Caco-2 (cell line): ENCODE measurements at places on chromosomes 13 and 19.

GRCh38 chr13:42355491-42356183, 83.7 kb downstream of the AKAP11 start:
- H3K36me3 ChIP-seq, result no peaks in the 10 kb centered on the region
- H3K27me3 ChIP-seq, result no peaks in the 10 kb centered on the region
- H3K27ac ChIP-seq, result no peak overlapping the region
- DNase-seq, result no peak

DNA sequence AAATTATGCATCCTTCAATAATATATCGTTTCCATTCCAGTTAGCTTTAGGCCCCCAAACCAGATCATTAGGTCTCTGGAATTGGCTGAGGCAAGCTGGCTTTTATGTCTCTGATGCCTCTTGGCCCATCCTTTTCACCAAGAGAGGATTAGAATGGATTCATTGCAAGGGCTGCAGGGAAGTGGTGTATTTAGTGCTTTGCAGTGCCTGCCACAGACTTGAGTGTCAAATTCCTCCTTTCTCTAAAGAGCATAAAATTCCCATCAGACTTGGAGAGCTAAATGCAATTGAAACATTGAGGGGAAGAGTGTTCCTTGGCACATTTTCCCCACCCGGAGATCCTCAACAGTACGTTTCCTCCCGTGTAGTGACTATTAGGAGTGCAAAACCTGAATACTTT, 302.6 kb downstream of the ATP8A2 start:
- no peaks in the 10 kb centered on the region; the same call in 1 of the 2 replicates for H3K27me3 ChIP-seq
- no peaks in the 10 kb centered on the region for H3K36me3 ChIP-seq
- H3K27ac ChIP-seq, result no peak overlapping the region
- H3K4me3 ChIP-seq, result no peak overlapping the region

- no peak overlapping the region for H3K4me3 ChIP-seq
- no peak overlapping the region for H3K27ac ChIP-seq
- H3K4me1 ChIP-seq, result no peaks in the 10 kb centered on the region
- no peak for DNase-seq
- no peaks in the 10 kb centered on the region for H3K36me3 ChIP-seq
Measured at GRCh38 chr19:3778899-3779723, 7.1 kb downstream of the MATK start.

GRCh38 chr13:57946361-57946760, 314.8 kb downstream of the PCDH17 start:
- no peaks in the 10 kb centered on the region for H3K27me3 ChIP-seq
- peaks cover 3% of the 10 kb centered on the region; the same call in 1 of the 2 replicates for H3K4me1 ChIP-seq

DNA sequence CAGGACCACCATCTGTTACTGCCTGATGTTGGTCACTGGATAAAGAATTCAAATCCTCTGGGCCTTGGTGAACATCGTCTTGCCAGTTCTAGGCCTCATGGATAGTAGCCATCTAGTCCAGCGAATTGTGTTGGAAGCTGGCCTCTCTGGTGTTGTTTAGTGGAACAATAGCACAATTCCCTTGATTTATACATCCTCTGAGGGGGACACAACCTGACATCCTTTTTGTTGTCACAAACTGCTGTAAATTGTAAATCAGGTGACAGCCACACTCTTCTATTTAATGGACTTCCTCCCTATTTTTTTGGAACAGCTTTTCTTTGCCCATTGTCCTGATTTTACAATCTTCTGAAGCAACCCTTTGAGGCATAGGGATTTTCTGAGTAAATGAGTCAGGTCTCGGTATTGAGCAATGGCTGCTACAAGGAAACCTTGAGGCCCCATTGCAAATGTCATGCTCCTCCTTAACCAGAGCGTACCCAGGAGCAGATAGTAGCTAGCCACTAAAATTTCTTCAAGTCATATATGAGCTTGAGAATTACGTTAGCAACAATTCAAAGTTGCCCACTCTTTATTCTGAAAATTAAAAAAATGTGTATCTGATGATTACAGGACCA, 263.3 kb downstream of the COG6 start:
- H3K27me3 ChIP-seq, result no peaks in the 10 kb centered on the region
- H3K36me3 ChIP-seq, result no peaks in the 10 kb centered on the region
- H3K27ac ChIP-seq, result no peak overlapping the region
- no peak for DNase-seq
- no peaks in the 10 kb centered on the region for H3K4me1 ChIP-seq
- H3K4me3 ChIP-seq, result no peak overlapping the region

- no peak overlapping the region for H3K4me3 ChIP-seq
- H3K36me3 ChIP-seq, result no peaks in the 10 kb centered on the region
- no peaks in the 10 kb centered on the region for H3K27me3 ChIP-seq
- H3K4me1 ChIP-seq, result no peaks in the 10 kb centered on the region
Measured at GRCh38 chr19:18021121-18021755, 13.3 kb downstream of the ARRDC2 start.

DNA sequence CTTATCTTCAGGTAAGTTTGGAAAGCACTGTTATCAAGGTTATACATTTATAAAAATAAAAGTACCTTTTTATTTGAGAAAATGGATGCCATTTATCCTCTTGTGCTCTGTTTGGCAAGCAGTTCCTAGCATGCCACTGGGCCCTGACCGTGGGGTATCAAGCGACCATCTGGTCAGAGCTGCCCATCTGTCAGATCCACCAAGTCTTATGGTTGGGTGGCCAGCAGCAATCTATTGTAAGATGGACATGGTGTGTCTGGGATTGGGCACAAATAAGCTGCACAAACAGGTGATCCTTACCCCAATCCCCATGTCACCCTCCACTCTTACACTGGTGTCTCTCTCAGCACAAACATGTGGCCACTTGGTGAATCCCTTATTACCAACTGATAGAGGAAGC, 178.5 kb downstream of the DLEU7 start:
- H3K4me1 ChIP-seq, result no peaks in the 10 kb centered on the region
- H3K27me3 ChIP-seq, result no peaks in the 10 kb centered on the region
- no peak overlapping the region for H3K27ac ChIP-seq
- 0 out of 2 replicates have a peak, but pooled peaks cover 1% of the 10 kb centered on the region for H3K36me3 ChIP-seq
- DNase-seq, result no peak
- no peak overlapping the region for H3K4me3 ChIP-seq

DNA sequence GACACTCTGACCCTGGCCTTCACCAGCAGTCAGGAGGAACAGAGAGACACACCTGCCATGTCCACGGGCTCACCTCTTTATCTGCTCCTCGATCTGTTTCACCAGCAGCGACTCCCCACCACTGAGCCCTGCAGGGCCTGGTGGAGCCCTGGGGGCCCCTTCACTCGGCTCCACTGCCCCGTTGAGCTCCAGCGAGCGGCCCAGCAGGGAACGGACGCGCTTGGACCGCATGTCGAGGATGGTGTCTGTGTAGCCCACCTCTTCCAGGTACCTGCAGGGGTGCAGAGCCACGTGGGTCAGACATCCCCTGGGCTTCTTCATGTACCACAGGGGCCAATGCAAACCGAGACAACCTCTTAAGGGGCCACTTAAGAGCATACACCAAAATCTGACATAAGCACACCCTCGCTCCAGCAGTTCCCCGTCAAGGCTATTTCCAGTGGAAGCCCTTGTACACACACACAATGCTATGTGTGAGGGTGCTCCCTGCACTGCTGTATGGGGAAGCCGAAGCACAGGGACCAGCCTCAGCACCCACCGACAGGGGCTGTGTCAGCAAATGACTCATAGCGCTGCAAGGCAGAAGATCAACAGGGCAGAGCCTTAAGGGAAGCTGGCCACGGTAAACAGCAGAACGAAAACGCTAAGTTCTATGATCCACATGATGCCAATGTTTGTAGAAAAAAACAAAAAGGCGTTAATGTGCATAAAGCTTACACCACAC, 12.7 kb upstream of the FKRP start:
- H3K36me3 ChIP-seq, result peaks cover 9% of the 10 kb centered on the region
- DNase-seq, result no peak
- no peak overlapping the region for H3K4me3 ChIP-seq
- H3K27ac ChIP-seq, result no peak overlapping the region
- H3K27me3 ChIP-seq, result no peaks in the 10 kb centered on the region

- no peak for DNase-seq
- H3K27ac ChIP-seq, result no peak overlapping the region
- no peaks in the 10 kb centered on the region for H3K36me3 ChIP-seq
Measured at GRCh38 chr13:100403675-100404074, 184.9 kb downstream of the GGACT start.

DNA sequence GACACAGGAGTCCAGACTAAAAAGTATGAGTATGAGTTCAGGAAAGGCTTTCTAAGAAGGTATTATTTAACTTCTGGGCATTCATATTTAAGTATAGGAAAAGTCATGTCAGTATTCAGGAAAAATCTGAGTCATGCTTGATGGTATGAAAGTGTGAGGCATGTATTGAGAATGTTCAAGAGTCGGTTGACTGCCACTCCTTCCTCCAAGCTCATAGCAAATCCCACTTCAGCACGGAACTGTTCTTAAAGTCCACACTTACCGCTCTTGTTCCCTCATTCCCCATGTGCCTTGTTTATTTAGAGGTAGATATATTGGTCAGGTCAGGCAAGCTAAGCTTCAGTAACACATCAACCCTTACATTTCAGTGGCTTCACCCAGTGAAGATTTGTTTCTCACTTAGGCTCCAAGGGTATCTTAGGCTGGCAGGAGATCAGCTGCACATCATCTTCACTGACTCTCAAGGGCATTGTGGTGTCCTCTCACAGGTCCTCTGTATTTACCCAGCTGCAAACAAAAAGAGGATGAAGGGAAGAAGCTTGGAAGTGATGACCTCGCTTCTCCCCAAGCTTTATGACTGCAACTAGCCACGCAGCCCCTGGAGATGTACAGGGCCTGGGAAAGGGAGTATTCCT, 1189.2 kb downstream of the EFNB2 start:
- H3K4me3 ChIP-seq, result no peak overlapping the region
- H3K27ac ChIP-seq, result no peak overlapping the region
- H3K27me3 ChIP-seq, result no peaks in the 10 kb centered on the region
- no peaks in the 10 kb centered on the region for H3K36me3 ChIP-seq
- H3K4me1 ChIP-seq, result no peaks in the 10 kb centered on the region

DNA sequence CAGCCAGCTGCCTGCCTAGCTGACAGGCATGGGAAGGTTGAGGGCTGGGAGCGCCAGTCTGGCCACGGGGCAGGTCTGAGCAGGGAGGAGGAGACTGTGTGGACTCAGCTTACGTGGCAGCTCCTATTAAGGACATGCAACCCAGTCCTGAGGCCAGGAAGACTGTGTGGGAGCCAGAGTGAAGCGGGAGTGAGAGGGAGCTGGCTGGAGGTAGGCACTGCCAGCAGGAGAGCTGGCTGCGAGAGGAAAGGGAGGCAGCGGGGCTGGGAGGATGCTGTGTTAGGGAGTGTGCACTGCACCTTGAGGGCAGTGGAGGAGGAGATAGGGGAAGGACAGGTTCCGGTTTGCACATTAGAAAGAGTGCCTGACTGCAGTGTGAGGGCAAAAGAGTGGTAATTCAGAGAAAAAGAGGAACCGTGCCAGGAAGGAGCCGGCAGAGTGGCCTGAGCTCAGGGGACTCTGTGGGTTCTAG, 99.2 kb downstream of the SLC7A1 start:
- no peaks in the 10 kb centered on the region for H3K27me3 ChIP-seq
- no peak overlapping the region for H3K4me3 ChIP-seq
- DNase-seq, result no peak
- H3K27ac ChIP-seq, result no peak overlapping the region
- no peaks in the 10 kb centered on the region for H3K36me3 ChIP-seq
- no peaks in the 10 kb centered on the region; the same call in 1 of the 2 replicates for H3K4me1 ChIP-seq

DNA sequence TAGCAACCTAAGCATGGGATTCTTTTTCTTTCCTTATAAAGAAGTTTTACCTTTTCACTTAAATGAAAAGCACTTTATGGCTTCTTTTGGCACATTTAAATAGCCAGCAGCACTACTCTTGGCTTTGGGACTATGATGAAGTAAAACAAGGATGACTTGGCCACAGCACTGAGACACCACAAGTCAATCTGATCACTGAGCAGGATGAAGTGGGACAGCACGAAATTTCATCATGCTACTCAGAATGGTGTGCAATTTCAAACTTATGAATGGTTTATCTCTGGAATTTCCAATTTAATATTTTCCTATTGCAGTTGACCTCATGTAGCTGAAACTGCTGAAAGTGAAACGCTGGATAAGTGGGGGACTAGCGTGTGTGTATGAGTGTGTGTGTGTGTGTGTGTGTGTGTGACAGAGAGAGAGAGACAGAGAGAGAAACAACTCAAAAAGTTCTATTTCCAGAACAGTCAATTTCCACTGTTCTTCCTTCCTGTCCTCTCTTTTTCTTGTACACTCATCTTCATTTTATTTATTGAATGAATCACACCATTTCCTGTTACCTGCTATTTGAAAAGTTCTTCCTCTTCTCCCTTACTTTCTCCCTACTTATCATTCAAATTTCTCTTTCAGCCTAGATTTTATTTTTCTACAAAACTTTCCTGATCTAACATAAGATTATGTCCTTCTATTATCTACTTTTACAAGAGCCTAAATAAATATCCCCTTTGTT, 414.2 kb upstream of the MIR17HG start:
- no peak overlapping the region for H3K27ac ChIP-seq
- no peak for DNase-seq
- no peaks in the 10 kb centered on the region for H3K27me3 ChIP-seq
- H3K36me3 ChIP-seq, result no peaks in the 10 kb centered on the region
- H3K4me3 ChIP-seq, result no peak overlapping the region

- no peaks in the 10 kb centered on the region for H3K36me3 ChIP-seq
- H3K4me1 ChIP-seq, result no peaks in the 10 kb centered on the region
- H3K27ac ChIP-seq, result no peak overlapping the region
- no peaks in the 10 kb centered on the region for H3K27me3 ChIP-seq
- H3K4me3 ChIP-seq, result no peak overlapping the region
- DNase-seq, result no peak
Measured at GRCh38 chr13:58151452-58151851, 519.9 kb downstream of the PCDH17 start.

DNA sequence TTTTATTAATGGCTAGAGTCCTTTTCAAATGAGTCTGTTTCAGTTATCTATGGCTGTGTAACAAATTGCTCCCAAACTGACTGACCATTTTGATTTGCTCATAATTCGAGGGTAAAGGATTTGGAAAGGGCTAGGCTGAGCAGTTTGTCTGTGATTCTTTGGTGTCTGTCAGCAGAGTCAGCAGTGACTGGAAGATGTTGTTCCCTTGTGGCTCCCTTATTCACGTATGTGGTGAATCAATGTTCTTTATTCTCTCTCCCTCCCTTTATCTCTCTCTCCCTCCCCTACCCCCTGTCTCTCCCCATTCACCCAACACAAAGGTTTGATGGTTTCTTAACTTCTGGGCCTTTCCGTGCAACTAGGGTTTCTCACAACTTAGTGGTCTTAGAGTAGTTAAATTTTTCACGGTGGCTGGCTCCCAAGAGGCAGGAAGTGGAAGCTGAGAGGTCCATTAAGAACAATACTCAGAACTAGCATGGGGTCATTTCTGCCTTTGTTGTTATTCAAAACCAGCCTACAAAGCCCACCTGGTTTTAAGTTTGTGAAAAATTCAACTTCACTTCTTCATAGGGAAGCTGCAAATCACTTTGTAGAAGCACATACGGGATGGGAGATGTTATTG, 772.5 kb upstream of the SLITRK1 start:
- no peak for DNase-seq
- H3K4me1 ChIP-seq, result no peaks in the 10 kb centered on the region
- no peaks in the 10 kb centered on the region for H3K27me3 ChIP-seq
- no peak overlapping the region for H3K4me3 ChIP-seq
- no peak overlapping the region for H3K27ac ChIP-seq
